Stimulated activated CD4-positive, alpha-beta T cell treated with anti-CD3 and anti-CD28 coated beads, Interleukin-1b, Interleukin-23, amount 100 ng/mL, for 1 hour (primary cell): ENCODE measurements at places on chromosomes 5 and 9.

DNA sequence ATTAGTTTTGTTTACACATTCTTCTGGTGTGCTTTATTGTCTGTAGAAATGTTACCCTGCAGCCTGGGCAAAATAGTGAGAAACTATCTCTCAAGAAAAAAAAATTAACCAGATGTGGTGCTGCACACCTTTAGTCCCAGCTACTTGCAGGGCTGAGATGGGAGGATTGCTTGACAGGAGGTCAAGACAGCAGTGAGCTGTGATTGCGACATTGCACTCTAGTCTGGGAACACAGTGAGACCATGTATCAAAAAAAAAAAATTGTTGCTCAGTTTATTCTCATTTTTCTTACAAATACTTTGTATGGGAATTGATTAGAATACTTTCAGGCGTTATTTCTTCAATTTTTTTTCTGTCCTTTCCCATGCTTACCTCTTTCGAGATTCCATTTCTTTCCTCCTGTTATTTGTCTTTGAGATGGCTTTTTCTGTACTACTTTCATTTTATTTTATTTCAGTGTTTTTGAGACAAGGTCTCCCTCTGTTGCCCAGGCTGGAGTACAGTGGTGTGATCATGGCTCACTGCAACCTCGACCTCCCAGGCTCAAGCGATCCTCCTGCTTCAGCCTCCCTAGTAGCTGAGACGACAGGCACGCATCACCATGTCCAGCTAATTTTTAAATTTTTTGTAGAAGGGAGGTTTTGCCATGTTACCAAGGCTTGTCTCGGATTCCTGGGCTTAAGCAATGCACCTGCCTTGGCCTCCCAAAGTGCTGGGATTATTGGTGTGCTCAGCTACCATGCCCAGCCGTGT, 24.9 kb downstream of the TENT2 start:
- no peak for DNase-seq

- DNase-seq, result no peak
Observed at GRCh38 chr5:33328818-33329217, 111.9 kb upstream of the TARS1 start.

GRCh38 chr5:168377525-168377924, 86.1 kb downstream of the WWC1 start:
- DNase-seq, result no peak

- DNase-seq, result no peak
Observed at GRCh38 chr5:19626211-19626610, 361.8 kb downstream of the CDH18 start.

- DNase-seq, result no peak
Observed at GRCh38 chr9:89071591-89071990, 80.3 kb downstream of the S1PR3 start.

GRCh38 chr5:61674378-61674777, 342.3 kb downstream of the ZSWIM6 start:
- no peak for DNase-seq

DNA sequence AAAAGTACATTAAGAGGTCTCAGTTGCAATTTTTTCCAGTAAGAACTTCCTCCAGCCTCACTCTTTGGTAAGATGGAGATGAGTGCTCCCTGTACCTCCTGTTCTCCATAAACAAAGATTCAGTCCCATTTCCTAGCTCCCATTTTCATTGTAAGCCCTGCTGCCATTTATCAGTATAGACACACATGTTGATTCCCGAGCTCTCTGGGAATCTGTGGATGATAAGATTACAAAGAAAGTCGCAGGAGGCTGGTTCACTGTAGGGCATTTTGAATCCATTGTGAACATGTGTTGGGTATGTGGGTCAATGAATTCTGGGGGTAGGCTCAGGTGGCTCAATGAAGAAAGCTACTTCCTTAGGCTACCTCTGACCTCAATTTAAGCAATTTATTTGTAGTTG, 36.7 kb downstream of the RGMB start:
- DNase-seq, result no peak

DNA sequence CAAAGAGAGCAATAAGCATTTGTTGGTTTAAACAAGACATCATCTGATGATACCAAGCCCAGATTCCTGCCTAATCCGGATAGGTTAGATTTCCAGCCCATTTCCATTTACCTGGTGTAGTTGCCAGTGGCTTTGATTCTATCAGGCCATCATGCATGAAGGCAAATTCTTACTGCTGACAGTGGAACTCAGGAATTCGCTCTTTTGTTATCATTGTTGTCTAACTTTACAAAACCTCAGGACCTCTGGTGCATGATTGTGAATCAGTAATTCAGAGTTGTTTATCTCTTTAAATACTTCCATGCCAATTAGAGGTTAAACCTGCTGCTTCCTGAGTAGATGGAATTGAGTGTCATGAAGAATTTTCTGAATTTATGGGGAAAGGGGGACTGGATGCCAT, 76.5 kb downstream of the C9orf152 start:
- DNase-seq, result no peak

GRCh38 chr5:3590161-3590966, 5.3 kb upstream of the IRX1 start:
- DNase-seq, result no peak

GRCh38 chr9:76297721-76298239, 96.4 kb downstream of the RFK start:
- no peak for DNase-seq

GRCh38 chr5:150481972-150482406, 25.9 kb upstream of the NDST1 start:
- DNase-seq, result no peak

- no peak for DNase-seq
Observed at GRCh38 chr9:70398145-70398556, 16.3 kb downstream of the KLF9 start.

- no peak for DNase-seq
Observed at GRCh38 chr5:78320401-78320800, 25.9 kb upstream of the AP3B1 start.

GRCh38 chr5:80147119-80147815, 108.6 kb downstream of the SERINC5 start:
- no peak for DNase-seq

GRCh38 chr5:1262381-1262780, 32.5 kb downstream of the TERT start:
- no peak for DNase-seq
